ENCODE measurements at places on chromosomes 6 and 20.

DNA sequence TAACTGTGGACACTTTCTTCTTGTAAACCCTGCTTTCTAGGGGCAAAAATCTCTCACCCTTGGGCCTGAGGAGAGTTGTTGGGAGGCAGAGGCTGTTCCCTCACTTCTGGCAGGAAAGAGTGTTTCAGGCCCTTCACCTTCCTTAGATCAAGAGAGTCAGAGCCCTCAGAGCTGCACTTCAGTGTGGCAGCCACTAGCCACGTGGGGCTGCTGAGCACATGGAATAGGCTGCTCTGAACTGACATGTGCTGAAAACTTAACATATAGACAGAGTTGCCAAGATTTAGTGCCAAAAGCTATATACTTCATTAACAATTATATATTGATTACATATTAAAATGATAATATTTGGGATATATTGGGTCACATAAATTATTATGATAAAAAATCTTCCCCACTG, 4.4 kb upstream of the LMBRD1 start:
- no peak for DNase-seq

- DNase-seq: peak; percentile 7
These were observed 18.3 kb upstream of the NHSL1 start for GRCh38 chr6:138517635-138518034.

- DNase-seq: no peak
These were observed 252.3 kb downstream of the NKAIN2 start for GRCh38 chr6:124055963-124056362.

DNA sequence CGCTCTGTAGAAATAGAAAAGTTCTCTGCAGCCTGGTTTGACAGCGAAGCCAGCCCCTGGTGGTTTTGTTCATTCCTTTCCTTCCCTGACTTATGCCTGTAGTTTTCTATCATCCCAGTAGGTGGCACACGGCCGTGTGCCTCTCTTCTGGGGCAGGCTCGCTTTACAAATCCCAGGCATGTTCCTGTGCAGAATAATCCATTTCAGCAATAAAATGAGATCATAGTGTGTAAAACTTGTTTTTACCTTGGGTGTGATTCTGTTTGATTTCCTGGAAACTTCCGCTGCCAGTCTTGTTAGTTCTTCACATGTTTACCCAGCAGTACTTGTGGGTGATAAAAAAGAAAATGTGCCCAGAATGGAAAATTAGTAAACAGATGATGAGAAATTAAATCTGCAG, 7.4 kb upstream of the INSM1 start:
- peak; percentile 43 for DNase-seq

DNA sequence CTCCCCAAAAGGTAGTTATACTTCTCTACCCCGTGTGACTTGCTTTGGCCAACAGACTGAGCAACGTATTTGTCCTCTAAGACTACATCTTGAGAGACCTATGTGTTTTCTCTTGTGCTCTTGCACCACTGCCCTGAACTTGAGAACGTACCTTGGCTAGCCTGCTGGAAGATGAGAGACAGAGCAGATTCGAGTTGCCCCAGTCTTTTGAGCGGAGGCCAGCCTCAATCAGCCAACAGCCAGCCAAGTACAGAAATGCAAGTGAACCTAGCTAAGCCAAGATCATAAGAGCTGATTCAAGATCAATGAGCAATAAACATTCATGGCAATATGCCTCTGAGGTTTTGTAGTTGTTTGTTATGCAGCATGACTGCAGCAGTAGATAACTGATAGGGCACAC, 98.4 kb downstream of the PAK5 start:
- no peak for DNase-seq

DNA sequence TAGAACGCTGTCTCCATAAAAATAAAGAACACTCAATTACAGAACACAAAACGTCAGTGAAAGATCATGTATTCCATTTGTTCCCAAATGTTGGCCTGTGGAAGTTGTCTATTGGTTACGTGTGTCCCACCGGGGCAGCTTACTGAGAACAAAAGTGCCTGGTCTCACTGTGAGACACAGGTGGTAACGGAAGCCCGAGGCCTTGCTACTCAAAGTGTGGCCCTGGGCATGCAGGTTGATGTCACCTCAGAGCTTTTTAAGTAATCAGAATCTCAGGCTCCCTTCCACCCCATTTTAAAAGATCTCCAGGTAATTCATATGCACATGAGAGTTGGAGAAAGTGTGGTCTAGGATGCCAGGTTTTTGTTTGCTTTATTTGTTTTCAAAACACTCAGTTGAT, 422.5 kb upstream of the OPRM1 start:
- no peak for DNase-seq

DNA sequence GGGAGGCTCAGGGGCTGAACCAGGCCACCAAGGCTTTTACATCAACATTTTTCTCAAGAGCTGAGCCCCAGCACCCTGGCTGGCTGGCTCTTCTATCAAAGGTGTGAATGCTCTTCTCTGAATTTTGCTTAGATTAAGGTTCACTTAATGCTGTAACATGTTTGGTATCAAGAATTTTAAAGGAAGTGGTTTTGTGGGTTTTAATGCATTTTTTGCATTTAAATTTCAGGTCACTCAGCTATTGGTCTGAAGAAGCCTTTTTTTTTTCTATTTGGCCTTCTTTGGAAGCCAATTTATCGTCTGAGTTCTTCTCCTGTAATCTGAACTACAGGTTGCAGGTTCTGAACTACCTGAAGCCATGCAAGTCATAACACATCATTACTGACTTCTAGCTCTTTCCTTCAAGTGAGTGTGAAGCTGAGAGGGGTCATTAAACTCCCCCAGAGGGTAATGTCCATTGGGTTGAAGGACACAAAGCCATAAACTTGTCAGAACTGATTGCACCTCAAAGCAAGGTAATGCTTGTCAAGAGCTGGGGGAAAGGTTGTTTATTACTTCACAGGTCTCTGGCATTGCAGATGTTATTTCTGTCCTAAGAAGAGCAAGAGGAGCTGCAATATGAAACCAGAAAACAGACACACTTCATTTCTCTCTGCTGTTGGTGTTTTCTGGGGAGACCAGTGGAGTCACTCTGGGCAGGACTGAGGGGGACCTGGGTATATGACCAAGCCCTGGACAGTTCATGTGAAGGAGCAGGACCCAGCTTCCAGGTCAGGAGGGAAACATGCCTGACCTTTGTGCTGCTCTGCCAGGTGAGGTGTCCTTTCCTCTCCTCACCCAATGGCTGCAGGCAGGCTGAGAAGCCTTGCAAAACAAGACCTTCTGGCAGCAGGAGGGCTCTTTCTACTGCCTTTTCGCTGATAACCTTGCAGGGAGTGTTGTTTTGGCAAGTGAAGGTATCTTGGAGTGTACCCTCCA, 26.1 kb upstream of the NEDD9 start:
- no peak for DNase-seq

DNA sequence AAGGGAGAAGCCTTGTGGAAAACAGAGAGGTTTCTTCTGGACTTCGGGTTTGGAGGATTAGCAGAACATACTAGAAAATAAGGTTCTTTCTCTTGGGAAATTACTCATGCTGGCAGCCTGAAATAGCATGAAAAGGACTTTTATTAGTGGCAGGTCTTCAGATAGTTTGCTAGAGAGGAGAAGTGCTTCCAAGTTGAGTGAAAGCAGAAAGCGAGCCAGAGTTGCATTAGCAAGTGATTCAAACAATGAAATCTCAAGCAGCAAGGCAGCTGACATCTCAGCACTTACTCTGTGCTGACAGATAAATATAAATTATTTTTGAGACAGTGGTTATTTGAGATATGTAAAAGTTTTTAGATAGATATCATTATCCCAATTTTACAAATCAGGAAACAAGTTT, 91.9 kb downstream of the PLCB4 start:
- DNase-seq: no peak

GRCh38 chr20:62802026-62802712, 2.5 kb upstream of the OGFR start:
- DNase-seq: no peak

- DNase-seq: no peak
These were observed 90.1 kb downstream of the SPTLC3 start for GRCh38 chr20:13098720-13099355.

DNA sequence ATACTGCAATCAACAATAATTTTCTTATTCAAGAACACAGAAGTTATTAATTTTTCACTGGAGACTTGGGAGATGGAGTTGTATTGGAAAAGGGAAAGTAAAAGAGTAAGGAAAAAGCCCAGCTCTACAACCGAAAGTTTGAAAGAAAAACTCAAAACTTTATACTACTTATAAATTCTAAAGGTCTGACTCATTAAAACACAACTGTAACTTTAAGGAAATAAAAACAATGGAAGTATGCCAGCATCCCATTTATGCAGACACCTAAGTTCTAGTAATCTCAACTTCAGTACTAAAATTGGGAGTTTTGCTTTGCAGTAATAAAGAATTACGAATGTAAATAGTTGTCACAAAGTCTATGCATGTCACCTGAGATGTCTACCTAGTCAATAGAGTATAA, 80.6 kb downstream of the IRAK1BP1 start:
- DNase-seq: no peak

DNA sequence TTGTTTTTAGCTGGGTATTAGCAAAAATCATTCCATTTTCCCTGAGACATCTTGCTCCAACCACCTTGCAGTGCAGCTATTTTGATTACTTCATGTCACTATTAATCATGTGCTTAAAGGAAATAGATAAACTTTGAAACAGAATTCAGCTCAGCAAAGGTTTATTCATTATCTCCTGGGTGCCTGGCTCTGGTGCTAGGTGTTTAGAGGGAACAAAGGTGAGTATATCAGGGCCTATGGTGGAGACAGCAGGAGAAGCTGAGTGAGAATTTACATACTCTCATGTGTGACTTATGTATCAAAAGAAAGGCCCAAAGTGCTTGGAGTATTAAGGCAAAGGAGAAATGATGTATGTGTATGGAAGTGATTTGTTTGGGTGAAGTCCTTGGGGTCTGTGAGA, 63.8 kb upstream of the BMP2 start:
- DNase-seq: no peak

DNA sequence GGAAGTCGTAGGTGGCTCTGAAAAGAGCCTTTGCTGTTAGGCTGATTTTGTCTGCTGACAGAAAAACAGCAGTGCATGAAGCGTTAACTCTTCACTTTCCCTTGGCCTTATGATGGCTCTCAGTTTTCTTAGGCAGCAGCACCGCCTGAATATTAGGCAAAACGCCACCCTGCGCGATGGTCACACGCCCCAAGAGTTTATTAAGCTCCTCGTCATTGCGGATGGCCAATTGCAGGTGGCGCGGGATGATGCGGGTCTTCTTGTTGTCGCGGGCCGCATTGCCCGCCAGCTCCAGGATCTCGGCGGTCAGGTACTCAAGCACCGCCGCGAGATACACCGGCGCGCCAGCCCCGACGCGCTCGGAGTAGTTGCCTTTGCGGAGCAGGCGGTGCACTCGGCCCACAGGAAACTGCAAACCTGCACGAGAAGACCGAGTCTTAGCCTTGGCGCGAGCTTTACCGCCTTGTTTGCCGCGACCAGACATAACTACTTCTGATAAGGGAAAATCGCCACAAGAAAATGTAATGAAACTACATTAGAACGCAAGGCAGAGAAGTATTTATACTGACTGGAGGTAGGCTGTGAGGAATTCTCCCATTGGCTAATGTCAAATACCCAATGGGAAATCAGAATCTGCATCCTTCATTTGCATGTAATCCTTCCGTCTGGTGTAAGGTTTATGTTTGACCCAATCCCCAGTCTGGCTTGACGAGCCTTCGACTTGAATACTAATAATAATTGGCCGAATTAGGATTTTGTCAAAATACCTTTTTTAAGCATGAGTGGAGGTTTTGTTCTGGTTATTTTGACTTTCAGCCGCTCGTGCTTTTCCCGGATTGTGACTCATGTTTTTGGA, 53.9 kb upstream of the HFE start:
- peak; percentile 95 for DNase-seq

GRCh38 chr6:32271429-32271828, 47.6 kb upstream of the NOTCH4 start:
- no peak for DNase-seq

DNA sequence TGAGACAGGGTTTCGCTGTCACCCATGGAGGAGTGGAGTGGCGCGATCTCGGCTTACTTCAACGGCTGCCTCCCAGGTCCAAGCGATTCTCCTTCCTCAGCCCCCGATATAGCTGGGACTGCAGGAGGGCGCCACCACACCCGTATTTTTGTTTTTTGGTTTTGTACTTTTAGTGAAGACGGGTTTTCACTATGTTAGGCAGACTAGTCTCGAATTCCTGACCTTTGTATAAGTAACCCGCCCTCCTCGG, 115.4 kb upstream of the BTN3A2 start:
- no peak for DNase-seq

DNA sequence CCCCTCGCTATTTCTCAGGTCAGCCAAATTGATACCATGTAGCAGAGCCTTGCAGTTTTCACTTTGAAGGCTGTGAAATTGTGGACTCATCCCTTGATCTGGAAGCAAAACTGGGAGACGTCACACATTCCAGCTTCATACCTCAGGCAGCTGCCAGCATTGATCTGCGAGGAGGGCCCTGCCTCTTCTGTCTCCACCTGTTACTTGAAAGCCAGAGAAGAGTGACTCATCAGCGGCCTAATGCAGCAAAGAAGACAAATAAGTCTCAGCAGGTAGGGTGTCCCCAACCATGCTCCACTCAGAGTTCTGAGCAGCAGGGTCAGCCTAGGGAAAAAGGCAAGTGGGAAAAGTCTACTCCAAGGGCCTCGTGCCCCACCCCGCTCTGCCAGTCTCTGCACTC, 69.4 kb upstream of the BMP2 start:
- no peak for DNase-seq

- DNase-seq: no peak
These were observed 10.2 kb downstream of the BNIP5 start for GRCh38 chr6:36326356-36326995.

GRCh38 chr6:169903122-169903521, 151.7 kb downstream of the ERMARD start:
- no peak for DNase-seq

DNA sequence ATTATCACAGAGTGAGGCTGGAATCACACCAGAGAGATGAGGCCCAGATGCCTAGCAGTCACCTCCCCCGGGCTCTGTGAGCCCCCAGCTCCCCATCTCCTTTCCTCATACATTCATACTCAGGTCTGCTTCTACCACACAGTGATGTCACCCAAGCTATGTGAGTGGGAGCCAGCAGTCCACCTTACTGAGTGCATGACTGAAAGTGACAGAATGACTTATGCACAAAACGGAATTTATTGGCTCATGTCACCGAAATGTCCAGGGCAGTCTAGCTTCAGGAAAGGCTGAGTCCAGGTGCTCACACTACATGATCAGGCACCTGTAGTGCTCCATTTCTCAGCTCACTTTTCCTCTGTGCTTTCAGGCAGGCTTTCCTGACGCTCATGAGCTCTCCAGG, 36.7 kb upstream of the CCN6 start:
- no peak for DNase-seq

DNA sequence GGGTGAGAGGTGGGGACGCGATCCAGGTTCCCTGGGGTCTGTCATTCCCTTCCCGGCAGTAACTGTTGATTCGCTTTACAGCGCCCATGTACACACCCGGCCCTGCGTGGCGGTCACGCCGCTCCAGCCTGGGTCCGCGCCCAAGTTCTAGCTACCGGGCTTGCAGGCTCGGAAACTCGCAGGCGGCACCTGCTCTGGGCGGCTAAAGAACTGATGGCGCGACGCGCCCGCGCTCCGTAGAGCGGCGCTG, 1.4 kb upstream of the POU3F2 start:
- no peak for DNase-seq
